ENCODE measurements at places on chromosomes 7 and 10.

- no peak for DNase-seq
These were observed 224.9 kb upstream of the NFE2L3 start for GRCh38 chr7:25926891-25927625.

DNA sequence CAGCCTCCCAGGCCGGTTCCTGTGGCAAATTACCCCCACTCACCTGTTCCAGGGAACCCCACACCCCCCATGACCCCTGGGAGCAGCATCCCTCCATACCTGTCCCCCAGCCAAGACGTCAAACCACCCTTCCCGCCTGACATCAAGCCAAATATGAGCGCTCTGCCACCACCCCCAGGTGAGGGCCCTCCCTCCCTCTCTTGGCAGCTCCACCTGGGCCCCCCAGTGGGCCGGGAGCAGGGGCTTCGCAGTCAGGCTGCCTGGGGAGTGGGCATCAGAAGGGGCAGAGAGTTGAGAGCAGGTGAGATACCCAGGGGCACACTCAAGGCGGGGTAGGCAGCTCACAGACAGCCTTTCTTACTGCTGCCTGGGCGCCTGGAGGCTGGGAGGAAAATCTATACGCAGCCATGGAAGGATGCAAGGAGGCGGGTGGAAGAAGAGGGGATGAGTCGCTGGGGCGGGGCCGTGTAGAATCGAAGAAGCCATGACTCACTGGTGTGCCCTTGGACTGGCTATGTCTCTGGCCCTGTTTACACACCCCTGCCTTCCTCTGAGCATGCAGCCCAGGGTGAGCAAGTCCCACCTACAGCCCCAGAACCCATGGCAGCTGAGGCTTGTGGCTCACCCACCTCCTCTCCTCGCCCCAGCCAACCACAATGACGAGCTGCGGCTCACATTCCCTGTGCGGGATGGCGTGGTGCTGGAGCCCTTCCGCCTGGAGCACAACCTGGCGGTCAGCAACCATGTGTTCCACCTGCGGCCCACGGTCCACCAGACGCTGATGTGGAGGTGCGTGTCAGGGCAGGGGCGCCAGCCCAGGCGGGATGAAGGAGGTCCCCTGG, 48.6 kb upstream of the PPIF start:
- DNase-seq: no peak

DNA sequence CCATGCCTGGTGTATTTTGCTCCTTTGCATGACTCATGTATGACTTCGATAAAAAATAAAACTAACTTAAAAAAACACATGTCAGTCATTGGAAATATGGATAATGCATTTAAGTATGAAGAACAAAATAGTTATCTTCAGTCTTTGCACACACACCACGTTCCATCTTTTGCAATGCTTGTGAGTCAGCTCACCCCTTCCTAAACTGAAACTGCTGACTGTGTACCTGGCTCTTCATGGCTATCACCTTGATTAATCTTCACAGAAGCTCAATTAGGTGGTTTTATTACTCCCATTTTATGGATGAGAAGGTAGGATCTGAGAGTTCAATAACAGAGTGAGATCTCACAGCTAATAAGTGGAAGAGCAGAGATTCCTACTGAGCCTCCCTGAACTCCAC, 79.5 kb downstream of the CARD11 start:
- no peak for DNase-seq

GRCh38 chr7:2116989-2117591, 115.7 kb downstream of the MAD1L1 start:
- peak; percentile 83 for DNase-seq

DNA sequence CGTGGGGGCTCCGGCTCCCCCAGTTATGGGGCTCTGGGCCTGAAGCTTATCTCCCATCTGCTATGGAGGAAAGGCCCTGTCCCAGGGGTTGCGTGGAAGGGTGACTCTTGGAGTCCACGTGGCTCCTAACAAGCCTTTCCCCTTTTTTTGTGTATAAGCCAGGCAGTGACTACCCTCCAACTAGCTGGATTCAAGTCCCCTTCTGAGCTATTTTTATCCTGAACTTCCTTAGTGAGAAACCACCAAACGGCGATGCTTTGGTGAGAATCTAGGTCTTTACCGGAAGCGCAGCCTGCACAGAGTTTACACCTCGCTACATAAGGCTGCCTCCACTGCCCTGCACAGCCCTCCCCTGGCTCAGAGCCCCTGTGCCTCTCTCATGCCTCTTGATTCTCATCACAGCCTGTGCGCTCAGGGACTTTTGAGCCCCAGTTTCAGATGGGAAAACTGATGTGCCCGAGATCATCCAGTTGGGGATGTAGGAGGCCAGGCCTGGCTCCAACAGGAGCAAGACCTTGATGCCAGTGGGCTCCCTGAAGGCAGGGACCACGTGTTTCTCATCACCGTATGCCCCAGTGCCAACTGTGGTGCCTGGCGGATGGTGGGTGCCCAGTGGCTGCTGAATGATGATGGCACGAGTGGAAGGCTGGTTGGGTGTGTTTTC, 102.3 kb upstream of the PPIF start:
- no peak for DNase-seq

GRCh38 chr7:26898891-26899290, 34.5 kb upstream of the SKAP2 start:
- no peak for DNase-seq

DNA sequence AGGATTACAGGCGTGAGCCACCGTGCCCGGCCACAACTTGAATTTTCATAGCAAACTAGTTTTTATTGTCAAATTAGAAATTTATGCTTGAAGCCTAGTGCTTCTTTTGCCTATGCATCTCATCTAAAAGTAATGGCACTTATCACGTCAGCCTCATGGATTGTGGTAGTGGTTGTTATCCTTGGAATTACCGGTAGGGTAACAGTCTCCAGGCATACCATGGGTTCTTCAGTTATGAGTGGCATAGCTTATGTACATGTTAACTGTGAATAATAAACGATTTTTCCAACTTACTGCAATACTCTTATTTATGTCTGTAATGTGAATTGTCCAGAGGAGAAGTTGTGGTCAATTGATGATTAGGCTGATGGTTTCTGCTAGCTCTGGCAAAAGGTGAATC, 63.1 kb downstream of the BMPR1A start:
- no peak for DNase-seq

DNA sequence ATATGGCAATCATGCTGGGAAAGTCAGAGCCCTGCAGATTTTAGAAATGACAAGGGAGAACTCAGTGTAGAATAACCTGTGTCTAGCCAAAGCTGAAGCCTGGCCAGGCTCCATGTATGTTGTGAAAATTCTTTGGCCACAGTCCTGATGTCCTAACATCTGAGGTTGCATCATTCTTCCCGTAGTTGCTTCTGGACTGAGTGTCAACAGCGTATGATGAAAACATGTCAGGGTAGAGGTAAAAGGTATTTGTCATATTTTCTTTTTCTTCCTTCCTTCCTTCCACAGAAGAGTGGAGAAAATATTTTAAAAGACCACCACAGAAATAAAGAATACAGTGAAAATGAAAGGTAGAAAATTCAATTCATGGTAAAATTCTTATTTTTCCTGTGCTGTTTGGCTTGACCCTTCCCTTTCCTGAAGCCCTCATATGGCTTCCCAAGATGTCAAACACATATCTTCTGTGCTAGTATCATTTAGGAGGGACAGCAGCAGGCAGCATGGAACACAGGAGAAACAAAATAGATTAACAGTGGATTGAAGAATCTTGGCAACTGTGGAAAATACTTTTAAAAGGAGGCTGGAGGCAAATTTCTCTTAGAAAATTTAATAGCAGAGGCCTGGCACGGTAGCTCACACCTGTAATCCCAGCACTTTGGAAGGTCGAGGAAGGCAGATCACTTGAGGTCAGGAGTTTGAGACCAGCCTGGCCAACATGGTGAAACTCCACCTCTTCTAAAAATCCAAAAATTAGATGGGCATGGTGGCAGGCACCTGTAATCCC, 18.9 kb upstream of the NRBF2 start:
- no peak for DNase-seq

GRCh38 chr7:76146374-76146773, 55.3 kb upstream of the SRRM3 start:
- no peak for DNase-seq

DNA sequence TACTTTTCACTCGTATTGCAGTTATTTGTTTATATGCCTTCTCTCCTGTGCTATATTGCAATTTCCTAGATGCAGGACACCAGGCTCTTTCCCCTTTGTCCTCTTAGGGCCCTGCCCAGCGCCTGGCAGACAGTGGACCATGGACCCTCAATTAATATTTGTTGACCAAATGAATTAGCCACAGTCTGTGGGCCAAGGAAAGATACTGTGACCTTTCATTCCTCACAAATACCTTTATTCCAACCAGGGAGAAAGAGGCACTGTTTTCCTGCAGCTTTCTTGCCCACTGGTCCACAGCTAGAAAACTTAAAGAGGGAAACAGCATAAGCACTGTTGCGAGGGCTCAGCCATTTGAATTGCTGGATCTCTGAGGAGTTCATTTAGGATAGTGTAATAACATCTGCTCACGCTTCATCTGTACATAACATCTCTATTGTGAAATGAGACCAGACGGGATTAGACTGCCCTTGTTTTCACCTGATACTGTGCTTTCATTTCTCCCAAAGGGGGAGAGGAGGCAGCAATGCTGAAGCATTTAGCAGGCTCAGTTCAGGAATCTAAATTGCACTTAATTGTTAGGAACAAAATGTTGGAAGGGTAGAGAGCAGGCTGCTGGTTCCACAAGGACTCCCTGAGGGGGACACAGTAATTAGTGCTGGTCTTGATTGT, 46.7 kb downstream of the TNS3 start:
- DNase-seq: no peak

DNA sequence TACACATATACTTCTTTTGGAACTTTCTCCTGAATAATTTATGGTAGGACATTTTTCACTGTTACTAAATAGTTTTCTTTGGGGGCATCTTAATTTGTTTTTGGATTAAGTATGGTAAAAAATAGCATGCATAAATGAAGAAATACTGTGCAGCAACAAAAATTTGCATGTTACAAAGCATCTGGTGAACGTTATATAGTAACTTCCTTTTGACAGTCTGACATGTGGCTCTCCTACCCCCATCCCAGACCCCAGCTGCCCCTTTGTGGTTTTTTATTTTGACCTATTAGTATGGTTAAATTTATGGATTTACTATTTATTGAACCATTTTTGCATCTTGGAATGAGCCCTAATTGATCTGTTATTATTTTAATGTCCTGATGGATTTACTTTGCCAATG, 9.9 kb downstream of the TASOR2 start:
- DNase-seq: no peak

- DNase-seq: peak; percentile 35
These were observed 145.6 kb downstream of the ADAM12 start for GRCh38 chr10:126242397-126243260.

All from NCI-H2029 treated with DMSO at 0.1 percent for 48 hours (cell line).